ENCODE measurements at places on chromosomes 12 and 14.

- DNase-seq = no peak
These were observed 558.2 kb upstream of the MIS18BP1 start for GRCh38 chr14:45811155-45811554.

- no peak for DNase-seq
These were observed 6.7 kb upstream of the HOXC6 start for GRCh38 chr12:54021432-54022013.

GRCh38 chr14:33237115-33237740 is 298.5 kb downstream of the NPAS3 start:
- DNase-seq = no peak

GRCh38 chr12:92070054-92070863 is 75.4 kb downstream of the BTG1 start:
- no peak for DNase-seq

- DNase-seq = no peak
These were observed 1.9 kb downstream of the SGPP1 start for GRCh38 chr14:63725786-63726460.

- no peak for DNase-seq
These were observed 1.0 kb upstream of the RERG start for GRCh38 chr12:15222219-15222618.

GRCh38 chr12:111458546-111459172 is 52.9 kb downstream of the SH2B3 start:
- DNase-seq = no peak

DNA sequence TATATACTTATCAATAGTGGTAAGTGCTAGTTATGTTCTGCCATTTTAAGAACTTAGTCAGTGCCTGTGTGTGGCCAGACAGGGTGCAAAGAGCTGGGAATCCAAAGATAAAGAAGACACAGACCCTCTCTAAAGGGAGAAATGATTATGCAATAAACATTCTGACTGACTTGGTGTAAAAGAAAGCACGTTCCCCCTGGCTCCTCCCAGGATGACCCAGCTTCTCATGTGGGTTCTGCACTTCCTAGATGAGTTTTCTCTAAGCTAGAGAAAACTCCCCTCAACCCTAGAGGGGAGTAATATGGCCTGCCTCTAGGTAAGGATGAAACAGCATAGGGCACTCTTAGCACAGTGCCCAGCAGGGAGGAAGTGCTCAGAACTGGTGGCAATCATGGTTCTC is 231.2 kb downstream of the VRK1 start:
- DNase-seq = no peak
